ENCODE measurements at places on chromosomes 16 and 17.
A peak's percentile ranks its signal among the peaks of the same experiment; 100 is the strongest.

GRCh38 chr17:45368651-45369050 is 51.8 kb upstream of the MAP3K14 start:
- no peak for DNase-seq

DNA sequence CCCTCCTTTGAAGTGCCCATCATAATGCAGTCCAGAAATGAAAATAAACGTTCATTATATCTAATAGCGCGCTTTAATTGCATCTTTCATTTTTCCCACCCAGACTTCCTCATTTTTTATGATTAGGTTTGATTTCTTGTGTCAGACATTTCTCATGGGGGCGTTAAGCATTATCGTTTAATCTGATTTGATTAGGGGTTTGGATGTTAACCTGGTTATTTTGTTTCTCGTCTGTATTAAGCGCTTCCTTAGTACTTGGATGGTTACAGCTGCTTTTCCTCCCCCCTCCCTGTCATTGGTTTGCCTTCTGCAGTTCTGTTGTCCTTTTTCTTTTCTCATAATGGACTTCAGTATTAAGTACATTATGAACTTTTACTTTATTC is 540 bp downstream of the MFSD11 start:
- no peak for DNase-seq

- DNase-seq, result no peak
Measured at GRCh38 chr16:27729516-27730304, 179.8 kb downstream of the KATNIP start.

GRCh38 chr16:85536073-85536410 is 77.1 kb upstream of the GSE1 start:
- DNase-seq, result no peak

DNA sequence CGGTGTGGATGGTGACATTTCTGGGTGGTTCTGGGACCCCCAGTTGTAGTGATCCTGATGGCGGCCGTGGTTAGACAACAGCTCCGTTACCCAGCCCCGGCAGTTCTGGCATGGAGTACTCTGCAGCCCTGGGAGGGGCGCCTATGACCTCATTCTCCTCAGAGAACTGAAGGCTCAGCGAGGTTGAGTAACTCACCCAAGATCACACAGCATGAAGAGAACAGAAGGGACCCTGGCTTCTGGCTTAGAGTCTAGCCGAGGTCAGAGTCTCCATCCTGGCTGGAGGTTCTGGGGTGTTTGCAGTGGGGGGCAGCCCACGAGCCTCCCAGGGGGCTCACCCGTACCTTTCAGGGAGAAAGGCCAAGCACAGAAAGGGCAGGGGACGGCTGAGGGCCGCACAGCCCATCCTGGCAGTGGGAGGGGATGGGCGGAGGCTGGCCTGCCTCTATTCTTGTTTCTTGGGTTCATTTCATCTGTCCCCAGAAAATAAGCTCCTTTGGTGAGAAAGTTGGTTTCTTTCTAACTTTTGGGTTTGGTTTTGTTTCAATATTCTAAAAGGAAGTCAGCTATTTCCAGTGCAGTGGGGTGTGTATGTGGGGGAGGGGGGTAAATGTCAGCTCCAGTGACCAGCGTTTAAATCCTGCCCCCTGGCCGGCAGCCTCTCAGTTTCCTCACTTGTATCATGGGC is 13.2 kb downstream of the ZFPM1 start:
- no peak for DNase-seq

DNA sequence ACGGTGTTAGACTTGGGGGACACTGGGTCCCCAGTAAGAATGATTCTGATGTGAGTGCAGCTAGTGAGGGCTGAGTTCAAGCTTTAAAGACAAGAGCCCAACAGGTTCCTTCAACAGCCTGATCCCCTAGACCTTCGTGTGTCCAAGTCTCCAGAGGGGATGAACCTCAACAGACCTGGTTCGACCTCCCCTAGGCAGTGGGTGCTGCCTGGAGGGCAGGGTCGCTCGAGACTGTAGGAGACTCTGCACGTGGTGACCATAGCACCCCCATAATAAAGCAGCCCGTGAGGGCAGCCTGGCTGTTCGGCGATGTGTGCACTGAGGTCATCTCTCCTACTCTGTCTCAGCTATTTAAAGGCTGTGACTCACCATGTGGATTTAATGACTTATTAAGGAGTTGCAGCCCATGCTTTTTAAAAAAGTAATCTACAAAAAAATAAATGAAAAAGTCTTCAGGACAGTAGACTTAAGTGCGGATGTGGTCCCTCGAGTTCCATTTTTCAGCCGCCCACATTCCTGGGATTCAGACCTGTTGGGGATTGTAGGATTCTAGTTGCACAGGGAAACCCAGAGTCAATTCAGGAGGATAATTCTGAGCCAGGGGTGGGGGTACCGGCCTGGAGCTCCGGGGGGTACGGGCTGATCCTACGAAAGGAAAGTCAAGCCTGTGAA is 23.4 kb upstream of the METRNL start:
- no peak for DNase-seq

- DNase-seq, result no peak
Measured at GRCh38 chr17:55161935-55162555, 102.7 kb upstream of the HLF start.

DNA sequence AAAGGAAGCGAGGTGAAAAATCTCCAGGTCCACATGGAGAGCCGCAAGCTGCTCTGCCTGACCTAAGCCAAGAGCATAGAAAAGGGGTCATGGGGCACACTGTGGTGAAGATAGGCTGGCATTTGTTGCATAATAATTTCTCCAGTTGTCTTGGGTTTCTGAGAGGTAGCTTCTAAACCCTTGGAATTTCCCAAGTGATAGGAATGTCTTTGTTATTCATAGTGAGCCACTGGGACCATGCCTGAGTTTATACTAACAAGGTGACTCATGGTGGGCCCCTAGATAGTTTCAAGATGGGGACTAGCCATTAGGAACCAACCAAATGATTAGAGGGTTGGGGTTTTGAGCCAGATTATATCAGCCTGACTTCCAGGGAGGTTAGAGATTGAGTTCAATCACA is 25.6 kb downstream of the SOST start:
- no peak for DNase-seq

GRCh38 chr16:11706180-11706742 is 36.4 kb downstream of the TXNDC11 start:
- DNase-seq, result no peak

DNA sequence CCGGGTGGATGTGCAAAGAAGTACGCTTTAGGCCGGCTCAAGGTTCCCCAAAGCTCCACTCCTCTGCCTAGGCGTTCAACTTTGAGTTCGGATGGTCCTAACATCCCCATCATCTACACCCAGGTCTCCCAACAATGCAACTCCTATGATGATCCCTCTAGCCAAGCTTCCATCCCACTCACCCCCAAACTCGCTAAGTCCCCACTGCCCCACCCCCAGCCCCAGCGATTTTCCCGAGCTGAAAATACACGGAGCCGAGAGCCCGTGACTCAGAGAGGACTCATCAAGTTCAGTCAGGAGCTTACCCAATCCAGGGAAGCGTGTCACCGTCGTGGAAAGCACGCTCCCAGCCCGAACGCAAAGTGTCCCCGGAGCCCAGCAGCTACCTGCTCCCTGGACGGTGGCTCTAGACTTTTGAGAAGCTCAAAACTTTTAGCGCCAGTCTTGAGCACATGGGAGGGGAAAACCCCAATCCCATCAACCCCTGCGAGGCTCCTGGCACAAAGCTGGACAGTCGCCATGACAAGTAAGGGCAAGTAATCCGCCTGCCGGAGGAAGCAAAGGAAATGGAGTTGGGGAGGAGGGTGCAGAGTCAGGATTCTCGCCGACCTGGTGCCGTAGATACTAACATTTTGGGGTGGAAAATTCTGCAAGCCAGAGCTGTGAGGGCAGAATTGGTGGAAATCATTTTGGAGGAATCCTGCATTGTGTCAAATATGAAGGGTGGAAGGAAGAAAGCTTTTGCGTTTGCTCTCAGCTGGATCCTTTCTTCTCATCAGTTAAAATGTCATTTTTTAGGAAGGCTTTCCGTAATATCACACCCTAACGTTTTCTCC is at the start of gene TP53:
Gene TP53, minus strand, starts transcription at position 419 of the 836 bp plus-strand sequence. CDS start 10,896 bp downstream, outside the sequence.
- peak; percentile 71 for DNase-seq

DNA sequence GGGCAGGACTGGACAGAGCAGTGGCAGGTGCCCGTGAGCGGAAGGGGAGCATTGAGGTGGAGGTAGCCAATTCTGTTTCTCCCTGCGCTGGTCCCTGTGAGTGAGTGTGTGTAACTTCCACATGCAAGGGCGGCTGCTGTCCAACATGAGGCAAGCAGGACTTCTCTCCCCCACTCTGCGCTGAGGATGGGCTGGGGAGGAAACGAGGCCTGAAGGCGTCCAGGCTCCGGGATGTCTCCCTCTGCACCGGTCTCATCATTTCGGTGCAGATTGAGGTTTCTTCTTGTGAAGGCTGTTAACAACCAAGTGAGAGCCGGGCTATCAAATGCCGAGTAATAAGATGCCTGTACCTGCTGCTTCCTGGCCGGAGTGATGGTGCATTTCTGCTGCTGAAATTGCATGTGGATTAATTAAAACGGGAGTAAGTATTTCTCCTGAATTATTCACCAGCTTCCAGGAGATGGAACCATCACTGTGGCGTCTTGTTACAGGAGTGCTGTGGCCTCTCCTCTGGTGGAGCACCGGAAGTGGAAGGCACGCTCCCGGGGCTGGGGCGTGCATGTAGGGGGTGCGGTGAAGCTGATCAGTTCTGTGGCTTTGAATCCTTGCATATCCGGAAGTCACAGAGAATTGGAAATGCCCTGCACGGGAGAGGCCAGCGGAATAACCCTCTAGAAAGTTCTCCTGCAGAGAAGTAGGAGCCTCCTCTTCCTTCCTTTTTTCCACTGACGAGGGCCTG is 41.7 kb upstream of the MGAT5B start:
- no peak for DNase-seq

All from stimulated activated CD8-positive, alpha-beta memory T cell treated with anti-CD3 and anti-CD28 coated beads, Interleukin-2, amount 100 ng/mL, for 48 hours (primary cell).